ENCODE measurements at places on chromosomes 13 and 19. TPM values are rescaled to one million over a fixed set of nuclear protein-coding genes. Genes with fewer than 3 reads are reported as not detected.

GRCh38 chr13:98514288-98514687 lies 62.6 kb downstream of the STK24 start:
- DNase-seq, result no peak

DNA sequence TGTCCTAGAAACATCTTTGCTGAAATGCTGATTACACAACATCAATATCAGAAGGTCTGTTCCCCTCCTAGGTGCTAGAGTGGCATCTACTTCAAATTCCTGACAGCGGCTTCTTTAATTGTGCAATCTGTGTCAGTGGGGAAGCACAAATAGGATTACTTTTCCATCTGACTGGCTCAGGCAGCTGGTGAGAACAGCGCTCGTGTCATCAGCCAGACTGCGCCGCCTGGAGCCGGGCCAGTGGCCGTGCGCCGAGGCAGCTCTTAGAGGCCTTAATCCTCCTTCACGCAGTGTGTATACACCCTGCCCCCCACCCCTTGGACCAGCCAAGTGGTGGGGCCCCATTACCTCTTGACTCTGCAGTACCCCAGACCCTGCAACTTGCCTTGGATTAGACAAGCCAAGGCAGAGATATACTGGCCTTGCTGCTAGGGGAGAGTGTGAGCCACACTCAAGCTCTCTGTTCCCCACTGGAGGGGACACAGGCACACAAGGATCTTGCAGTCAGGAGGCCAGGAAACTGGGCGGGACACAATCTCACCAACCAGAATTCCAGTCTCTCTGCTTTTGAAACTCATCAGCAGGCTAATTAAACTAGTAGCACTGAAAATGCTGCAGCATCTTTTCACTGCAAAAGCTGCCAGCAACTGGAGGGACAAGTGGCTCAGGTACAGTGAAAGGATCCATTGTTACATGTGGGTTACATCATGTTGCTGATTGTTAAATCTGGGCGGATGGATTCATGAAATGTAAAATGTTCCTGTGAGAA lies 48.9 kb upstream of the EPHX3 start:
- peak; percentile 80 for DNase-seq

DNA sequence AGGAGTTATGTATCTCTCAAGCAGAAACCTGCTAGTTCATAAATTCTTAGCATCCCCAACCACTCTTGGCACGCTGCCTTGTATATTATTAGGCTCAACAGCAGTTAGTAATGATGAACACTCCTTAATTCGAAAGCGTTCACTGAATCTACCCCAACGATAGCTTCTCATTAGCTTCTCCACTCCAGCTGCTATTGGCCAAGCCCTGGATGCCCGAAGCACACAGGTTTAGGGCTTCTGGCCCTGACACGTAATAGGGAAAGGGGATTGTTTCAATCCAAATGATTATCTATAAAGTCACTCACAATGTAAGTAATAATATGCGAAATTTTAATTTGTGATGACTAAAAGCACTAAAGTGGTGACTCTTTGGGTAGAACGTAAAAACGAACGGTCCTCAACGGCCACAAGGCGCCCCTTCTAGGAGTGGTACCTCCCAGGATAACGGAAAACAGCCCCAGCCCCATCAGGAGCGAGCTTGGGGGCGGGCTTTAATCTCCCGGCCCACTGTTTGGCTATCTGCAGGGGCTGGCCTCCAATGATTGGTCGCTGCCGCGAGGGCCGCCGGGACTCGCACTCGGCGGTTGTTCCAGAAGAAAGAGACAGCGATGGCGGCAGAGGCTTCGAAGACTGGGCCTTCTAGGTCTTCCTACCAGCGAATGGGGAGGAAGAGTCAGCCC lies at the start of gene RNF17:
Gene RNF17 (plus strand): TSS at position 574 of the 680 bp plus-strand sequence. CDS start 35 bp downstream, at position 609.
- no peak for DNase-seq

DNA sequence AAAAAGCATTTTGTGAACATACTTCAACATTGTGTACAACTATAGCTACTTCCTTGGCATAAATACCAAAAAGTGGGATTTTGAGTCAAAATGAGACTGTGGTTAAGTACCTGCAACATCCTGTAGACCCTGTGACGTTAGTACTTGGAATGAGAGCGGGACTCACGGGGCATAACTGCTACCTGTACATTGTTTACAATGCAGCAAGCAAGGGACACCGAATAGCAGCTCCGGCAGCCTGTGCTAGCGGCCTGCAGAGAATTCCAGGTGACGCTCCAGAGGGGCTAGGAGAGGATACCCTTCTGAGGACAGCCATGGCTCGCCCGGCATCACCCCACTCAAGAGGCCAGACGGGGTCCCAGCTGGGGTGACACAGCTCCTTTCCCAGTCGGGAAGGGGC lies 824 bp upstream of the ZNF331 start:
- DNase-seq, result no peak

GRCh38 chr19:883661-884211 lies 9.3 kb downstream of the MED16 start:
- peak; percentile 67 for DNase-seq

GRCh38 chr13:102897371-102898138 lies 51.7 kb downstream of the ERCC5 start:
- DNase-seq, result no peak

- DNase-seq, result no peak
Observed at GRCh38 chr19:33806434-33806881, 9.8 kb downstream of the KCTD15 start.

DNA sequence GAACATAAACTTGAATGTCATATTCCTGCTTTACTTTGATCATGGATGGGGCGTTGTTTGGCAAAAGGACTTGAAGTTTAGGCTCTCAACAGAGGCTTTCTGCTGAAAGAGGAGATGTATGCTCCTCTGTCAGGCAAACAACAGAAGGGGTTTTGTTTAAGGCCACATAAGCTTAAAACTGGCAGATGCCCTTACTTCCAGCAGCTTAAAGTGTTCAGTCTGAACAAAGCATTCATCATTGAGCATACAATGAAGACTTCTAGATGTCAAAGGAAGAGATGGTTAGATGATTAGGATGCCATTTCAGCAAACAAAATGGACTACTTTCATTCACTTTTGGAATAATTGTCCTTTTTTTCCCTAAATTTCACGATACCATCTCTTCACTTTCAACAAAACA lies 484.5 kb downstream of the SLITRK6 start:
- no peak for DNase-seq

DNA sequence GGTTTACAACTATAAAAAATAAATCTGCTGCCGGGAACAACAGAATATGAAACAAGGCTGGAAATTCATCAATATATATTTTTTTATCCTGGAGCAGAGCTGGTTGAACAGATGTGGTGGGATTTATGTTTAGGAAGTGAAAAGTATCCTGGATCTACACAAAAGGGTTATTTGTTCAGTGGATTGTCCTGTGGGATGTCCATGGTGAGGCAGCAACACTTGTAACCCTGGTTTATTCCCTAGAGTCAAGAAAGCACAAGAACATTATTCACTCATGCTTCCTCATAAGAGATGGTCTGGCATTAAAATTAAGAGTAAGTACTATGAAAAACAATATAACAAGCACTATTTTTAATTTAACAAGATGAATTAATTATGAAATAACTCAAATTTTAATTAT lies 46.0 kb downstream of the PRR20E start:
- no peak for DNase-seq

- DNase-seq, result no peak
Observed at GRCh38 chr19:48925240-48925843, 8.2 kb upstream of the DHDH start.

GRCh38 chr19:49133621-49134454 lies 14.5 kb downstream of the PPFIA3 start:
- peak; percentile 85 for DNase-seq

GRCh38 chr13:51523082-51523518 lies 61.2 kb upstream of the WDFY2 start:
- DNase-seq, result no peak

GRCh38 chr13:46329624-46330023 lies 57.4 kb downstream of the RUBCNL start:
- DNase-seq, result no peak

DNA sequence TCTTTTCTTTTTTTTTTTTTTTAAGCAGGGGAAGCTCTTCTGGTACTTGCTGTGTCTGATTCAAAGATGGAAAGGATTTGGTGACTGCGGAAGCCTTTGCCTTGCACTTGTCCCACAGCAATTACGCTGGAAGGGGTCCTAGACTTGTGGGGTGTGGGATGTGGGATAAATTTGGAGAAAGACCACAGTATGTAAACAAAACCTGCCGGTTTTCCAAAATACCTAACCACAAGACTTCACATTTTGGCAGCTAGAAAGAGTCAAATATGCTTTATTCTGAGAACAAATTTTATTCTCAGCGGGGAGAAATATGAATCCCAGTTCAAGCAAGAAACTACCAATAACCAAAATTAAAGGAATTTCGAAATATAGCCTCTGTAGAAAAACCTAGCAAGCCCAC lies 176.5 kb downstream of the SPRY2 start:
- no peak for DNase-seq

- DNase-seq, result no peak
Observed at GRCh38 chr13:110129076-110129475, 177.9 kb downstream of the COL4A1 start.

DNA sequence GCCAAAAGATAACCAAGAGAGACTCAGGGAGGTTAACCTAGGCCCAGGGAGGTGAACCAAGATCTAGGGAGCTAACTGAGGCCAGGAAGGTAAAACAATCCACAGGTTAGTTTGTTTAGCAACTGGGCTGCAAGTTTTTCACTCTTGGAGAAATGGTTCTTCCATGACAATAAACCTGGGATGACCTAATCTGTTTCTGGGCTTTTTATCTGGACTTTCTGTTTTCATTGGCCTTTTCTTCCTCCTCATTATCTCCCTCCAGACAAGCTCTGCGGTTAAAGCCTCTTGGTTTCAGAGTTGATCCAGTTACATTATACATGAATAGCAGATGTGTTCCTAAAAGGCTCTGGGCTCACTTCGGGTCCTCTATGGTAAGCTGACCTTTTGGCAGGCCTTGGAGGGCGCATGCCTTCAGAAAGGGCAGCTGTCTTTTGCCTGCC lies 44.2 kb downstream of the PCDH8 start:
- no peak for DNase-seq

- no peak for DNase-seq
Observed at GRCh38 chr19:48953141-48953540, 1.5 kb upstream of the BAX start.

DNA sequence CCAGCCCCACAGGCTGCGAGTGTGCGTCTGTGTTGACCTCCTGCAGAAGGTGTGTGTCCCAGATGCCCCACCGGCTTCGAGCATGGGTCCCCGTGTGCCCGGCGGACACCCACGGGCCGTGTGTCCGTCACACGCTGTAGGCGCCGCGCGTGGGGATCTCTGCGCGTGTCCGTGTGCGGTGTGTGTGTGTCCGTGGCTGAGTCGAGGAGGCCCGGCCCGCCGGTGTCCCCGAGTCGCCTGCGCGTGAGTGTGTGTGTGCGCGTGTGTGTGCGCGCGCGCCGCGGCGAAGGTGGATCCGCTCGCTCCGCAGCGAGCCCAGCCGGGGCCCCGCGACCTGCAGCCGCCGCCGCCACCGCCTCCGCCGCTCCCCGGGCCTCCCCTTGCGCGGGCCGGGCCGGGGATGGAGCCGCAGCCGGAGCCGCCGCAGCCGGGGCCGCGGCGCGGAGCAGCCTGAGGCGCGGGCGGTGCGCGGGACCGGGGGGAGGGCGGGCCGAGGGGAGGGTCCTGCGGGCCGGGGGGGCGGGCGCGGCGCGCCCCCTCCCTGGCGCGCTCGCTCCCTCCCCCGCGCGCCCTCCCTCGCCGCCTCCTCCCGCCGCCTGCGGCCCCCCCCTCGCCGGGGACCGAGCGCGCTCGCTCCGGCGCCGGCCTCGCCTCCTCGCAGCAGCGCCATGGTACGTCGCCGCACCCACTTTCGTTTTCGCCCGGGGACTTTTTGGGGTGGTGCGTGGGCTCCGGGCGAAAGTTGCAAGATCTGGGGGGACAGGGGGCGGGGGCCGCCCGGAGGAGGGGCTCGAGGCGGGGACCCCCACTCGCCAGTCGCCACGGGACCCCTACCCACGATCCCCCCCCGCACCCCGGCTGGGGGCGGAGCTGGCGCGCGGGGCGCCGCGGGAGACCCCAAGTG lies 7.1 kb upstream of the NFIC start:
- DNase-seq, result peak; percentile 85

GRCh38 chr13:113927661-113928581 lies 46.0 kb downstream of the C13orf46 start:
- no peak for DNase-seq

GRCh38 chr13:48579165-48579918 lies 46.5 kb upstream of the RCBTB2 start:
- no peak for DNase-seq

DNA sequence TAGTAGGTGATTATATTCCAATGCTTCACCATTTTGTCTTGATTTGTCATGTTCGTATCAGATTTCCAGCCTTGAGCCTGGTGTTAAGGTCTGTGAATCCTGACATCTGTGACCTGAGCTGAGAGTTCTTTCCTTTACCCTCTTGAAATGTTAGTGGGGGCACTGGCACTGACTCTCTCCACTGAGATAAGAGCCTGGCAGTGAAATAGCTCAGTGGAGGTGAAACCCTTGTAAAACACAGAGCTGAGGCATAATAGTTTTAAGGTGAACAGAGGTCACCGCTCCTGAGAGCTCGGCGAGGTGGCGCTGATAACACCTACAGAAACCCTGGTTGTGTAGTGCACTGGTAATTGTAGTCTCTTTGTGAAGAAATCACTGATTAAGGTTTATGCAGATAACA lies 748.2 kb downstream of the DIAPH3 start:
- no peak for DNase-seq

DNA sequence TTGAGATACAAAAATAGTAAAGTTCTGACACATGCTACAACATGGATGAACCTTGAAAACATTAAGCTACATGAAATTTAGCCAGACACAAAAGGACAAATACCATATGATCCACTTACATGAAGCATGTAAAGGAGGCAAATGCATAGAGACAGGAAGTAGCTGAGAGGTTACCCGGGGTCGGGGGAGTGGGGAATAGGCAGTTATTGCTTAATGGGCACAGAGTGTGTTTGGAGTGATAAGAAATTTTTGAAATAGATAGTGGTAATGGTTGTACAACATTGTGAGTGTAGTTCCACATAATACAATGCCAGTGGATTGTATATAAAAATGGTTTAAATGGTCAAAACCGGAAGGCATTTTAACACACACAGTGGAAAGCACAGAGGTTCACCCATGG lies 4.3 kb downstream of the N4BP2L1 start:
- no peak for DNase-seq

DNA sequence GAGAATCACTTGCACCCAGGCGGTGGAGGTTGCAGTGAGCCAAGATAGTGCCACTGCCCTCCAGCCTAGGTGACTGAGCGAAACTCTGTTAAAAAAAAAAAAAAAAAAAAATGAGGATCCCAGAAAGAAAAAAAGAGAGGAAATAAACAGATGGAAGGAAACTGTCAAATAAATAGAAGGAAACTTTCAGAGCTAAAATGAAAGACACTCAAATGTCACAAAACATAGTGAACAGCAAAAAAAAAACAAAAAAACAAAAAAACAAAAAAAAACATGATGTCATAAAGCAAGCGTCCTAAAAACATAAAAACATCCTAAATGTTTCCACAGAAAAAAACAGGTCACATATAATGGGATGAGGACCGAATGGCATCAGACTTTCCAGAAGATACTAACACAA lies 15.0 kb downstream of the MLLT1 start:
- DNase-seq, result no peak

The NUP58 gene
- total RNA-seq, result 57.7 TPM

The ZNF320 gene
- total RNA-seq, result 19.7 TPM

The SIPA1L3 gene
- 63.2 TPM for total RNA-seq

The PSG7 gene
- not detected for total RNA-seq

The ZNF540 gene
- 4.6 TPM for total RNA-seq

The SIGLEC5 gene
- 3.1 TPM for total RNA-seq

The GFY gene
- not detected for total RNA-seq

The OCEL1 gene
- total RNA-seq, result 37.2 TPM

The CCDC8 gene
- 9.1 TPM for total RNA-seq

The STOML3 gene
- total RNA-seq, result 2.7 TPM

The CCDC169 gene
- total RNA-seq, result not detected

The OR4F17 gene
- not detected for total RNA-seq
